ENCODE measurements at places on chromosomes 4 and X. TPM values are rescaled to one million over a fixed set of nuclear protein-coding genes. Genes with fewer than 3 reads are reported as not detected.
A peak's percentile ranks its signal among the peaks of the same experiment; 100 is the strongest.

The XAGE2 gene
- total RNA-seq = not detected

The GDPD2 gene
- 0.05 TPM for total RNA-seq

DNA sequence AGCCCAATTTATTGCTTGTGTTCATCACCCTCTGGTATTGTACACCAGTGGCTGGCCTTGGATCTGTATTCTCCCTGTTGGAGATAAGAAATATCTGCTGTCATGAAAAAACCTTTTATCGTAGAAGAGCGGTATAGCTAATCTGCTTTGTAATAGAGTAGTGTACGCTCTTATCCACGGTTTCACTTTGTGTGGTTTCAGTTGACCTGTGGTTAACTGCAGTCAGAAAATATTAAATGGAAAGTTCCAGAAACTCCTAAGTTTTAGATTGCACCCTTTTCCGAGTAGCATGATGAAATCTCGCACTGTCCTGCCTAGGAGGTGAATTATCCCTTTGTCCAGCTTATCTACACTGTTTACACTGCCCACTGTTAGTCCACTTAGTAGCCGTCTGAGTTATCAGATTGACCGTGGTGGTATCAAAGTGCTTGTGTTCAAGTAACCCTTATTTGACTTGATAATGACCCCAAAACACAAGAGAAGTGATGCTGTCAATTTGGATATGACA is 42.4 kb downstream of the KDM6A start:
- no peaks in the 10 kb centered on the region for H3K36me3 ChIP-seq
- H3K27ac ChIP-seq = no peak overlapping the region
- DNase-seq = no peak
- no peak overlapping the region for H3K4me3 ChIP-seq

GRCh38 chr4:159269116-159269515 is 166.2 kb downstream of the RAPGEF2 start:
- no peaks in the 10 kb centered on the region for H3K4me1 ChIP-seq
- H3K36me3 ChIP-seq = no peaks in the 10 kb centered on the region
- H3K27ac ChIP-seq = no peak overlapping the region
- DNase-seq = no peak

The GLOD5 gene
- total RNA-seq = not detected

The SLC10A4 gene
- 0.14 TPM for total RNA-seq

GRCh38 chr4:2075987-2076907 is 17.1 kb downstream of the NAT8L start:
- no peaks in the 10 kb centered on the region for H3K4me1 ChIP-seq
- H3K27ac ChIP-seq = no peak overlapping the region
- no peaks in the 10 kb centered on the region for H3K36me3 ChIP-seq

The SMARCA5 gene
- total RNA-seq = 69.3 TPM

The UCP1 gene
- total RNA-seq = not detected

DNA sequence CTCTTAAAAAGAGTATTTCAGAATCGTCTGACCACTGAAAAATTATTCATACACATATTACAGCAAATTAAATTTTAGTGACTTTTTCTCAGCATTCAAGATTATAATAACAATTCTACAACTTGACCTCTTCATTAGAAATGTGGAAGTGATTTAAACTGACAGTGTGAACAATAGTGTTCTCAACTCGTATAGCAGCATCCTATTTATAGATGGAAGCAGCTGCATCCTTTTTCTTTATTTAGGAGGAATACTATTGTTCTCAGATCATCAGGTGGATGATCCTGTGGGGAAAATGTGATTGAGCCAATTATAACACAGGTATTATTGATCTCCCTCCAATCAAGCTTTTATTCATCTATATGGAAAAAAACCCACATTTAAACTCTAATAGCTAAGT is 56.7 kb downstream of the RAPGEF2 start:
- H3K27ac ChIP-seq = no peak overlapping the region
- H3K27me3 ChIP-seq = no peaks in the 10 kb centered on the region
- no peak for DNase-seq
- no peaks in the 10 kb centered on the region for H3K4me1 ChIP-seq
- H3K36me3 ChIP-seq = no peaks in the 10 kb centered on the region
- H3K4me3 ChIP-seq = no peak overlapping the region

GRCh38 chr4:122479935-122480416 is 23.5 kb upstream of the IL2 start:
- H3K36me3 ChIP-seq = no peaks in the 10 kb centered on the region
- no peak overlapping the region for H3K27ac ChIP-seq
- no peaks in the 10 kb centered on the region for H3K27me3 ChIP-seq

The CT47B1 gene
- total RNA-seq = not detected

DNA sequence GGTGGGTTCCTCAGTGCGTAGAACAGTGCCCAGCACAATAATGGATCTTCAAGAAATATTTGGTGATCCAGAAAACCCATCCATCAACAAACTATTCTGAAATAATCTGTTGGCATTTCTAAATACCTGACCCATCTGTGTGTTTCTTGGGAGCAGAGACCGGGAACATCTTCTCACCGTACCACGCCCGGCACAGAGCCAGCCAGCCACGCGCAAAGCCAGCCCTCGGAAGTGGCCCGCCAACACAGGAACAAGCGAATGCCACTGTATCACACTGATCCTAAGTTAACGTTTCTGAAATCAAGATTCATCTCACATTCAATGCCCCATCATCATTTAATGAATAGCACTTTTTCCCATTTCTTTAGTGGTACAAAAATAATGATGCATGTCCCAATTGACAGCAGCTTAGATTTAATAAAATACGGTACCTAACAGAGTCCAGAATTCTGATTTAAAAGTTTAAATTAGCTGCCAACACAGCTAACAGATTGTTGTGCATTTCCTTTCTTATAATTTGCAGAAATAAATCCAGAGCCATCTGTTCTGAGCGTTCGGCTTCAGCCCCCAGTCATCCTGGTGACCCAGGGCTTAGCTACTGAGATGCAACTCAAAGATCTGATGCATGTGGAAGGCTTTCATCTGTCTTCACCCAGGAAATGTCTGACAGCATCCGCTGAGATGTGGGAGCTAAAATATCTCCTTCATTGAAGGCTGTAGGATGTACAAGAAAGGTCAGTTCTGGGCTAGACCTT is 44.2 kb downstream of the JAKMIP1 start:
- DNase-seq = no peak
- H3K4me3 ChIP-seq = no peak overlapping the region
- no peak overlapping the region for H3K27ac ChIP-seq
- no peaks in the 10 kb centered on the region for H3K27me3 ChIP-seq
- no peaks in the 10 kb centered on the region for H3K4me1 ChIP-seq

The BMPR1B gene
- total RNA-seq = 12.5 TPM

The TMEM271 gene
- 0.05 TPM for total RNA-seq

The RENBP gene
- 9.3 TPM for total RNA-seq

DNA sequence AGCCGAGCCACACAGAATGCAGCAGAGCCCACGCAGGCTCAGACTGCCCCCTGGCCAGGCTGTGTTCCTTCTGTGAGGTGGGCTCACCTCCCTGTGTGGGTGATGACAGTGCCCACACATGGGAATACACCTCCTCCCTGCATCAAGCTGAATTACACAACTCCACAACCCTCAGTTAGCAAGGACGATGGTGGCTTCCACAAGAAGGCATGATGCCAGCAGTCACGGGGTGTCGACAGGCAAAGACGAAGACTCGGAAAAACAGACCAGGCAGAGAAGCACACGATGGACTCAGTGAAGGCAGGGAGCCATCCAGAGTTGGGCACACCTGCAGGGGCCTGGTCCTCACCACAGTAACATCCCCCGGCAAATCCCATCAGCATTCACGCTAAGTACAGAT is 12.1 kb downstream of the LETM1 start:
- H3K4me3 ChIP-seq = no peak overlapping the region
- H3K27me3 ChIP-seq = no peaks in the 10 kb centered on the region
- H3K27ac ChIP-seq = peak overlapping the region; percentile 96
- H3K36me3 ChIP-seq = peaks cover 50% of the 10 kb centered on the region
- no peak for DNase-seq

DNA sequence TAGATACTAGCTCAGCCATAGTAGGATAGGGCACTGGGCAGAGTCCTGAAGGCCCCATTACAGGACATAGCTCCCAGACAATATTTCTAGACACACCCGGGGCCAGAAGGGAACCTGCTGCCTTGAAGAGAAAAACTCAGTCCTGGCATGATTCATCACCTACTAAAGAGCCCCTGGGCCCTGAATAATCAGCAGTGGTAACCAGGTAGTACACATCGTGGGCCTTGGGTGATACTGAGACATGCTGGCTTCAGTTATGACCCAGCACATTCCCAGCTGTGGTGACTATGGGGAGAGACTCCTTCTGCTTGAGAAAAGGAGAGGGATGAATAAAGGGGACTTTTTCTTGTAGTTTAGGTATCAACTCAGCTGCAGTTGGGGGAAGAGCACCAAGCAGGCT is 104.3 kb upstream of the STK26 start:
- H3K36me3 ChIP-seq = no peaks in the 10 kb centered on the region
- H3K27me3 ChIP-seq = no peaks in the 10 kb centered on the region
- no peak for DNase-seq

DNA sequence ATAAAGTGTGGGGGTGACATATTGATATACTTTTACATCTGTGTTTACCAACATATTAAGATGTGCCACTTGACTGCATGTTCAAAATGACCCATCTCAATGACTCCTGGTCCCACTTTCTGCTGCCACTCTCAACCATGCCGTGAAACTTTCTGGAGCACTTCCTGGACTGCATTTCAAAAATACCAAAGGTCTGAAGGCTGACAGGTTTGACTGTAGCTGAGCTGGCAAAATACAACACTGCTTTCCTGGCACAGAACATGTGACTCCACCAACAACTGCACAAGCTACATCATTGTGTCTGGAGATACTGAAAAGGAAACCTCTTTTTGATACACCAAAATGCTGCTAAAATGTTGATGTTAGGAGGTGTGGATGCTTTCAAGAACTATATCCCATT is 184.8 kb downstream of the UNC5C start:
- no peak for DNase-seq
- H3K4me1 ChIP-seq = no peaks in the 10 kb centered on the region
- H3K36me3 ChIP-seq = no peaks in the 10 kb centered on the region
- no peak overlapping the region for H3K27ac ChIP-seq

Data from thymus (tissue), 14 donors.